GM20000 (cell line): ENCODE measurements at places on chromosomes 2 and 18.

DNA sequence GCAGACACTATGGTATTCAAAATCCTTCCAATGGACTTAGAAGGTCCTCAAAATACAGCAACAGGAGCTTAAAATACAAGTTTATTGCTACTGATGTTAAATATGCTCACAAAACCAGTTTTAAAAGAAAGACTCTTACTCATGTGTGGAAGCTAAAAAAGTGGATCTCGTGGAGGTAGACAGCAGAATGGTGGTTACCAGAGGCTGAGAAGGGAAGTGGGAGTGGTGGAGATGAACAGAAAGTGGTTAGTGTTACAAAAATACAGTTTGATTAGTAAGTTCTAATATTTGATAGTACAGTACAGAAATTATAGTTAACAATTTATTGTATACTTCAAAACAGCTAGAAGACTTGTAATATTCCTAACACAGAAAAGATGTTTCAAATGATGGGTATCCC is 12.1 kb downstream of the ADAM17 start:
- DNase-seq, result no peak

DNA sequence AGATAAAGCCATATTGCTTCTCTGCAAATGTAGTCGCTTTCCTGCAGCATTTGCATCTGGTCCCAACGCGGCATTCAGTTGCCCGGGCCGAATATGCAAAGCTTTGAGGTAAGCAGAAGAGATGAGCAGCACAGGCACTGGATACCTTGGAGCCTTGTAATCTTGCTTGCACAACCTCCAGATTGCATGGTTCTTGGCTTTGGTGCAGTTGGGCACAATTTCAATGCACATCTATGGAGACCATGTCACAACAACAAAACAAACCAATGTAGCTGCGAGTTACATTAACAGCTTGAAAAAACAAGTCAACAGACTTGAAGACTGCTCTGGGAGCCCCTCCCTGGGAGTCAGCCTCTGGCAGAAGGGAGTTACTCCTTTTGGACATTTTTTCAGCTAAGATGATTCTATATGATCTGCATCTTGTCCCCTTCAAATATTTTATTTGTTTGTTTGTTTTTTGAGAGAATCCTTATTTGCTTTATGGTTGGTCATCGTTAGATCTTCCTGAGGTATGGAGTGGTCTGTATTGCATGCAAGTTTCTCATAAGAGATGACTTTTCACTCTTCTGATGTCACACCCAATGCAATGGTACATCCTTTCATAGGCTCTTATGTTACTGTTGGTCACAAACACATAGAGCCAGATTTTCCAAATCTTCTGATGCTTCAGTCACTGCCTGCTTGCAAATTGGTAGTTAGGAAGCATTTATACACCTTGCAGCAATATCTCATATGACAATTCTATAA is 113.5 kb downstream of the EFEMP1 start:
- DNase-seq, result no peak

GRCh38 chr18:49920731-49921130 is 107.4 kb upstream of the ACAA2 start:
- DNase-seq, result no peak

GRCh38 chr18:29241199-29241598 is 1064.3 kb upstream of the CDH2 start:
- no peak for DNase-seq

DNA sequence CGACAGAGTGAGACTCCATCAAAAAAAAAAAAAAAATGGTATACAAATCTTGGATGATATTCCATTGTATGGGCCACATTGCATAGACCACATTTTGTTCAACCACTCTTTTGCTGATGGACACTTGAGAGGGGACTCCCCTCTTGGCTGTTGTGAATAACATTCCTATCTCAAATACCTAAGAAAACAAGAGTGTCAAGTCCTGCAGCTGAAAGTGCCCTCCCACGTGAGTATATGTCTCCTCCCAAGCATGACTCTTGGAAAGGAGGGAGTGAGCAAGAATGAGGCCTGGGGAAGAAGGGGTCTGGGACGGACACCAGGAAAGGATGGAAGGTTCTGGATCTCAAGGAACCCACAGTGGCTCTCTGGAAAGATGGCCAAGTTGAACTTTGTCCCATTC is 36.0 kb upstream of the NPAS2 start:
- DNase-seq, result no peak

DNA sequence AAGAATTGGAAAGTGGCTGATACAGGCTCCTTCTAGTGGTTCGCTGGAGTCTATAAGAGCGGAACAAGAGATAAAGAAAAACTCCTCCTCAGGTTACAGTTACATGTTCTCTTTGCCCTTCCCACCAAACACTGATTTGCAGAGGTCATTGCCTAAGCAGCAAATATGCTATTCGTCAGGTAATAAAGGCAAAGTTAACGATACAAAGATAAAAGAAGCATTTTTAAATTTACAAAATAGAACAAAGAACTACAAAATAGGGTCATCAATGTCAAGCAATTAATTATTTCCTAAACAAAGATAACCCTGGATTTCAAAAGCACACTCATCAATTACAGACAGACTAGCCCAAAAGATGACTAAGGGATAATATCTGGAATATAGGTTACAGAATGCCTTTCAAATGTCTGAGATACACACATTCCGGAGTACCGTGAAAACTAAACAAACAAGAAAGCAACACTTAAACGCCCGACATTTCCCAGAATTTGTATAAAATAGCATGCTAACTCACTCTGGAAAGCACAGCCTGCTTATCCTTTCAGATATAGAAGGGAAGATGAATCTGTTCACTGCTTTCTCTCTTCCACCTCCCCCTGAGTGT is 186.4 kb downstream of the MREG start:
- DNase-seq, result no peak

DNA sequence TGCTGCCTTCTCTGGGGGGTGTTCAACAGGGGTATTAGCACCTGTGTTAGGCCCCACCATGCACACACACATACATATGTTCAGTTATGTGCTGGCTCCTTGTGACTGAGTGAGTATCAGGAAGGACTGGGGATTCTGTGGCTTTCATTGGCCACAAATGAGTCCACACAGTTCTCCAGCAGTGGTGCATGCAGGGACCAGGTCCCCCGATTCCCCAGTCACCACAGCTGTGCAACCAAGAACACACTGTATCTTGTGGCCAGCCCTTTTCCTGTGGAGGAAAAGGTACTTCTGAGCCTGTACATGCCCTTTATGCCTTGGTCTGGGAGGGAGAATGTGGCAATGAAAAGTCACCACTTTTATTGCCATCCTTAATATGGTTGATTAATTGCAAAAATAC is 74.9 kb upstream of the KLF7 start:
- DNase-seq, result no peak

DNA sequence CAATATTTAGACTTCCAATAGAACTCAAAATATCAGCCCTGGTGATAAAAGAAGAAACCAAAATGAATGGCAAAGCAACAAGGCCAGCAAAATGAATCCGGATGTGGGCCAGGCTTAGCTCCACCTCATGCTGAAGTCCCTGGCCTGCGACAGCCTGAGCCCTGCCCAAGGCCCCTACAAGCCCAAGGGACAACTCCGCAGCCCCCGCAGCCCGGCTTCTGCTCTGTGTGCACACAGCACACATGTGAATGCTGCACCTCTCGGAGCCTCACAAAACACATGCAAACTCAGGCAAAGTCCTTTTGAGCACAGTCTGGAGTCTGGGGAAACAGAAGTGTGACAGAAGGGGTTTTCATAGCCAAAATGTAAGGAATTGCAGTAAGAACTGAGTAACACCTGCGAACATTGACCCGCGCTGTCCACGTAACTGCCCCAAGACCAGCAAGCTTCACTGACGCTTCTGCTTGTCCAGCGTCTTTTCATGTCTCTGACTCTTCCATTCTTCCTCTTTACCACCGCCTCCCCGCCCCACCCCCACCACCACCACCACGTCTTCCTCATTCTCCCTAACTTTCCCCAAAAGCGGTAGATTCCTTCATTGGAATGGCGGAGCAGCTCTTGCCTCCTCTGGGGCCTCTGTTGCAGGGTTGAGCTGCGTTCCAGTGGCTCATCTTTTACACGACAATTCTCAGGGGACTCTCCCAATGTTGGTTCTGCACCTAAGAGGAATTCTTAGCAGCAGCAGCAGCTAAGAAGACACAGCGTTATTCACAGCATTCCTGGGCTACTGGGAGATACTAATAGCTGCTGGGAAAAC is 136.4 kb upstream of the COPS8 start:
- no peak for DNase-seq

DNA sequence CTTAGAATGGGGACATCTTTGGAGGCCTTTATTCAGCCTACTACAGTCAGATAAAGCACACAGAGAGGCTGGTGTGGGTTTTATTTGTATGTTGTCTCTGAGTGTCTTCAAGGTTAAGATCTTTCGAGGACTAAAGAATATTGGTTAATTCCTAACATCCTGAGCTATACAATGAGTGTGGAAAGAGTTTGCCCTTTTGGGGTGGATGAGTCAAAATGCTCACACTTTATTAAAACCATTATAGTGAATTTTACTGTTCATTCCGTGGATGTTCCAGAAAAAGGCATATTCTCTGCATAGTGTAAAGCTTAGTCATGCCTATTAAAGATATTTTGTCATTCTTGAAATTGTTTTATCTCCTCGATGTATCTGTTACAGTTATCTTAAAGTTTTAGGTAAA is 29.1 kb upstream of the SLC38A11 start:
- DNase-seq, result no peak

DNA sequence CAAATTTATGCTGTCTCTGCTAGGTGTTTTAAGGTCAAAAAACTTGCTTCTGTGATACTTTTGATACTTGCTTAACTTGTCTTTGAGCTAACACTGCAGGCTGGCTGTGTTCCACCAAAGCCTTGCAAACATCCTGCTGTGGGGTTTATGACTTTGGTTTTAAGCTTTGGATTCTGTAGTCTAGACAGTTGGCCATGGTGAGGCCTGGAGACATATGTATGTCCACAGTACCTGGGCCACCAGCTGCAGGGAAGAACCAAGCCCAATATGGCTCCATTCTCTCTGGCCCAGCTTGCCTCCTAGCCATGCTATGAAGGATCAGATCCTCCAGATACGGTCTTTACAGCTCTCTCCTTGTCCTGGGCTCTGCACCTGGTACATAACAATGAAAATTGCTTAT is 113.9 kb downstream of the INO80D start:
- no peak for DNase-seq

DNA sequence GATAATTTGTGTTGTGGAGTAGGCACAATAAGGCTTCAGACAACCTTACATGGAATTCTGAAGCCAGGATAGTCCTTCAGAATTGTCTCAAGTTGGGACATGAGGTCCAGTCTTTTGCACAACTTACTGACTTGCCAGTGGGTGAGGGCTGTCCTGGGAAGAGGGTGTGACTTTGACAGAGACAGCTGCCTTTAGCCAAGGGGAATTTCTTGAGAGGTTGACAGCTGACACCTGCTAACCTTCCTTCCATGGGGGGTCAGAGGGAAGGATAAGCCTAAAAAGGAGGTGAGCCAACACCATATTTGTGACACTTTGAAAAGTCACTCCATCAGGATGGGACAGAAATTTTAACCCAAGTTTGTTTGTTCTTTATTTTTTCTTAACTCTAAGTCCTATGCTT is 907.8 kb upstream of the CRIM1 start:
- no peak for DNase-seq

- DNase-seq, result no peak
These were observed 286.2 kb downstream of the CYP26B1 start for GRCh38 chr2:71861186-71862160.

- no peak for DNase-seq
These were observed 44.8 kb downstream of the FTCDNL1 start for GRCh38 chr2:199806179-199806578.

GRCh38 chr18:46676182-46676835 is 19.3 kb upstream of the LOXHD1 start:
- no peak for DNase-seq

DNA sequence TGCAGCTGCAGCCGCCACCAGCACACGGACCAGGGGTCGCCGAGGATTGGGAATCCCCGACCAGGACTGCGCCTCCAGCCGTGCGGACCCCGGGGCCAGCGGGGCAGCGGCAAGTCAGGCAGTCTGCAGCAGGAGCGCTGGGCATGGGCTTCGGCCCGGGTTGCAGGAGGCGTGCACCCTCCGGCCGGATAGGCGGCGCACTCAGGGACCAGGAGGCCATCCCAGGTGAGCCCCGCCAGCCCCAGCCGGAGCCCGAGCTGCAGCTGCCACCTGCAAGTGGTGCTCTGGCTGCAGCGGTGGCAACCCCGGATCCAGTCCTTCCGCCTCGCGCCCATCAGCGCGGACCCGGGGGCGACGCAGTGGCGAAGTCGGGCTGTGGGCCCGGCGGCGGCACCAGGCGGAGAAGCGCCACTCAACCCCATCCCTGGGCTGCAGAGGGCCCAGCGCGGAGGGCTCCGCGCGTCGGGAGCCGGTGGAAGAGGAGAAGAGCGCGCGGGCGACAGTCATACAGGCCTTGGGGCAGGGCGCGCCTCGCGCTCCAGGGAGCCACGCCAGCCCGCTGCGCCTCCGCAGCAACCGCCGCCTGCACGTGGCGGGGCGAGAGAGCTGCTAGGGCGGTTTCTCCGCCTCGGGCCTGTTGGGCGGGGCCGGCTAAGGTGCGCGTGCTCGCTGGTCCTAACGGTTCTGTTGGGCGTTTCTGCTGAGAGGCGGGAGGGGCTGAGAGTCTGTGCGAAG is 73.8 kb downstream of the RPIA start:
- DNase-seq, result peak; percentile 47

DNA sequence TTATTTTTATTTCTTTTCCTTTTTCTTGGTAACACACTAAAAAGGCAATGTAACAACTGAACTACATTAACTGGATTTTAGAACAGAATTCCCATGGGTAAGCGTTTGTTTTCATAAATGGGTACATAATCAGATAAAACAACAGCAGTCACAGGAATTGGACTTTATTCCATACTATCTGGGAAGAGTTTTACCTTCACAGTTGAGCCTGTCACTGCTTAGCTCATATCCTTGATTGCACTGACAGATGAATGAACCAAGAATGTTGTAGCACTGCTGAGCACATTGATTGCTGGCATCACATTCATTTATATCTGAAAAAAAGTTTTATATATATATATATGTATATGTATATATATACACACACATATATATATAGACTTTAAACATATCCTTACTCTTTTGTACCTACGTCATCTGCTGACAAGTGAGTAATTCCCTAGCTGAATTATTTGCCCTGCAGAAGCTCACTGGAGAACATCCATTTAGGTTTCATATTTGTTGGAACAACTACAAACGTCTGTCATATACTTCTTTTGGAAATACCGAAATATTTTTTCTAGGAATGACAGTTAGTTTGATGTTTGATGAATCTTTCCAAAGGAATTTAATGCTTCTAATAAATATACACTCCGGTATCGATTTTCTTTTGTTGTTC is 47.0 kb downstream of the EFEMP1 start:
- DNase-seq, result no peak

DNA sequence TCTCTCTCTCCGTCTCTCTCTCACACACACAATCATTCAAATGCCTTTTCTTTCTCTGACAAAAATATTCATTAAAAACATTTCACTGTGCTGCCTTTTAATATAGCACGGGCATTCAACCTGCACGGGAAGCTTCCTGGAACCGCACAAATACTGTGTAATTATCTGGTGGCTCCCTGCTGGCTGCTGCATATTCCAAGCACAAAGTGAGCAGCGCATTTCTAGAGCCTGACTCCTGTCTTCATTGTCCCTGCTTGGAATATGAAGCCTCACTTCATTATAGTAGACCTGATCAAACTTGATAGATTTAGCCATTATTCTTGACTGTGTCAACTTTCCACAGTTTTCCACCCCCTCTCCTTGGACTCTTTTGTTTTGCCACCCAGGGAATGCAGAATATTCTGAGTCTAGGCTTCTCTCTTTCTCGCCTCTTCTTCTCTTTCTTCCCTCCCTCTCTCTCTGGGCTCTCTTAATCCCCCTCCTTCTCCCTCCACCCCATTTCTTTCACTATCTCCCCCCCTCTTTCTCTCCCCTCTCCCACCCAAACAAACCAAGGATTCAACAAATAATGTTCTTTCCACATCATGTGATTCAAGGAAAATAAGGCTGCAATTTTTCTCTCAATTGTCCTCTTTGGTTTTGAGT is 672.1 kb upstream of the FANCL start:
- DNase-seq, result no peak
